ENCODE measurements at places on chromosomes 4 and X.

DNA sequence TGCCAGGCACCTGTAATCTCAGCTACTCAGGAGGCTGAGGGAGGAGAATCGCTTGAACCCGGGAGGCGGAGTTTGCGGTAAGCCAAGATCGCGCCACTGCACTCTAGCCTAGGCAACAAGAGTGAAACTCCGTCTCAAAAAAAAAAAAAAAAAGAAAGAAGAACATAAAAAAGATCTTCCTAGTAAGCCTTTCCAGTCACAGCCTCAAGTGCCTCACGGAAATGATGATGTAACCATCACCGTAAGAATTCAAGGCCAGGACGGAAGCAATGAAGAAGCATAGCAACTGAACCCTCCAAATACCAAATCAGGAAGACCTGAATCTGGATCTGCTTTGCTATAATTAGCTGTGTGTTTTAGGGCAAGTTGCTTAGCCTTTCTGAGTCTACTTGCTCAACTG is 28.8 kb downstream of the RBM47 start:
- DNase-seq, result no peak

GRCh38 chr4:110002326-110002725 is 89.6 kb downstream of the EGF start:
- no peak for DNase-seq

DNA sequence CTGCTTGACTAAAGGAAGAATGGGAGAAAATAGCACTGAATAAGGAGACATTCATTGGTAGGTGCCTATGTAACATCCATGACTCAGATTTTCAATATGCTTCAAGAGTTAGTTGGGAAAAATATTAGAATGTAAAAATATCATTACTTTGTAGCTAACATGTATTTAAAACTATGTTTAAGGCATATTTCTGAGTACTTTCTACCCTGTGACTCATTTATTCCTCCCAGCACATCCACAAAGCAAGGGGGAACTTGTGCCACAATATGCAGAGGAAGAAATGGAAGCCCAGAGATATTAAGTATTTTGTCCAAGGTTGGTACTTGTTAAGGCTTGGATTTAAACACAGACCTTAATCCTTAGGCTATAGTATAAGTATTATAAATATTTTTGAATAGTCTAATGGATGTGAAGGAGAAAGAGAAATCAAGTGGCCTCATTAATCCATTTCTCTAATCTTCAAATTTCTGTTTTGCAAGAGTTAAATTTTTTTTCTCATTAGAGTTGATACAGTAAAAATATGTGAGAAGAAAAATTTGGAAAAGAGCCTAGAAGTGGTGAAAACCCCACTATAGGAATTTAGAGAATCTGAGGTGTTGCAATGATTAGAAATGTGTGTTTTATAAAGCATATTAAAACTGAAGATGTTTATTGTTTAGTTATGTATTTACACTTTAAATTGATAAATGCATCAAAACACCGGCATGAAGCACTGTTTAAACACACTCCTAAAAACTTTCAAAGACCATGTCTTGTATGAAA is 149.3 kb upstream of the GYPA start:
- DNase-seq, result no peak

GRCh38 chrX:77431227-77431626 is 16.0 kb upstream of the FGF16 start:
- DNase-seq, result no peak

DNA sequence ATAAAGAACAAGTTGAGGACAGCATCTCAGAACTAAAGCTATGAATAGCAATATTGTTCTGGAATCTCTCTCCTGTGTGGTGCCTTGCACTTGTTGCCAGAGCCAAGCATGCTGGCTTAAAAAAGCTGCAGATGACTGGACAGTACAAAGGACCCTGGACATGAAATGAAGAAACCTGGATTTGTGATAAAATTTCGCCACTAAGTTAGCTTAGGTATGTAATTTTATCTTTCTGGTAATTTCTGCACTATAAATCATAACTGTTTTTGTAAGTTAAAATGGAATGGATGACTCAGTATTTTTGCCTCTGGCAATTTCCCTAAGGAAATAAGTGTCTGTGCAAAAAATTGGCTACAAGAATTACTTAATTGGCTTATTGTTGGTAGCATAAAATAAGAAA is 317.2 kb downstream of the CAMK2D start:
- no peak for DNase-seq

DNA sequence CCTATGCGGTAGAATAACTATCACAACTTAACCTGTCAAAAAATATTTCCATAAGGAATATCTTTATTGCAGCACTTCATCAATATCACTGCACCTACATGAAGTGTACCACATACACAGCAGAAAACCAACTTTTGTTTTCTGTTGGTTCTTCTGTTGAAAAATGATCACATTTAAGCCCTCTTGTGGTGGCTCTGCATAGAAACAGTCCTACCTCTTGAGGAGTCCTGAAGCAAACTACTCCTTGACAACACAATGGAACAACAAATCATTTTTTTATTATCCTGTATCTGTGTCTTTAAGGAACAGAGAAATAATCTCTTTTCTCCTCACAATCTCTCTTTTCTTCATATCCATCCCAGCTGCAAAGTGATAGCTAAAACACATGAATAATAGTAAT is 39.8 kb upstream of the ATOH1 start:
- DNase-seq, result no peak

- DNase-seq, result no peak
Measured at GRCh38 chrX:69033936-69034335, 131.3 kb downstream of the PJA1 start.

- DNase-seq, result no peak
Measured at GRCh38 chr4:142933207-142933606, 87.1 kb upstream of the INPP4B start.

GRCh38 chr4:38902695-38903094 is 35.1 kb downstream of the FAM114A1 start:
- DNase-seq, result no peak

- no peak for DNase-seq
Measured at GRCh38 chr4:57333684-57334083, 223.5 kb upstream of the IGFBP7 start.

DNA sequence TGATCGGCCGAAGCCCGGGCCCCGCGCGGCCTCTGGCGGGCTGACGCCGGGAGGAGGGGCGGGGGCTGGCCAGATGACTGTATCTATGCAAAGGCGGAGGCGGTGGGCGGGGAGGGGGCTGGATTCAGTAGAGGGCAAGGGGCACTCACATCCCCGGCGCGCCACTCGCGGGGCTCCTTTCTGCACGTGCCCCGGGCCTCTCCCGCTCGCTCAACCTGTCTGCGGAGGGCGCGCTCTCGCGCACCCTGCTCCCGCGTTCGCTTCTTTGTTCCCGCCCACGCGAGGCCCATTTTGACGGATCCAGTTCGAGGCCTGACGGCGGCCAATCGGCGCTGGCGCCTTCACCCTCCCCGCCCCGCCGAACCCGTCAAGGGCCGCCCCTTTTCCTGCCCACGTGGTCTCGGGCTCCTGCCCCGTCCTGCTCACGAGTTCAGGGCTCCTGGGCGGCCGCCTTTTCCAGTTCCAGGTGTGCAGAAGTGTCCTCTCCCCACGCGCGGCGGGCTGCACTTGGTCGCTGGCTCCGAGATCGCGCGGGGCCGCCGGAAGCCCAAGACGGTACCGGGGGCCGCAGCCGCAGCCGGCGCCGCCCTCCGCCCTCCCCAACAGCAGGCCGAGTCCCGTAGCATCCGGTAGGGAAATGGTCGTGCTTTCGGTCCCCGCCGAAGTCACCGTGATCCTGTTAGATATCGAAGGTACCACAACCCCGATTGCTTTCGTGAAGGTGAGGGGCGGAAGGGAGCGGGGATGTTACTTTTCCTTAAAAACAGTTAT is at the start of the genes ENOPH1 and HNRNPDL:
ENOPH1 (plus strand) TSS at position 398 of the 771 bp plus-strand sequence; CDS start at position 638, 240 bp downstream.
HNRNPDL (minus strand) TSS at position 270 of the 771 bp plus-strand sequence. CDS start 772 bp downstream, outside the sequence.
- DNase-seq, result peak; percentile 87

DNA sequence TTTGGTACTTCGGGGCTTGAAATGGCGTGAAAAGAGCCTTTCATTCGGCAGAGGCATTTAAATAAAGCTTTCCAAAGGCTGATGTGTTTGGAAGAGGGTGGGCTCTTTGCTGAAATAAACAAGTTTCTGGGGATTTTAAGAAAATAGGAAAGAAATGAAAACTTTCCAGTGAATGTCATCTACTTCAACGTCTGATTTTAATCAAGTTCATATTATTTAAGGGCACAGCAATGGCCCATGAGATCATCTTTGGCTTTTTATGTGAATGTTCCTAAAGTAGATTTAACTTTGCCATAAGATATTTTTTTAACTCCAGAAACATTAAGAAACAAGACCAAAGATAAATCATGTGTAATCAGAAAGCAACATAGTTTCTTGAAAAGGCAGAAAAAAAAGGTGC is 69.8 kb upstream of the TTC29 start:
- DNase-seq, result no peak

- no peak for DNase-seq
Measured at GRCh38 chrX:24890677-24891076, 125.1 kb downstream of the ARX start.

DNA sequence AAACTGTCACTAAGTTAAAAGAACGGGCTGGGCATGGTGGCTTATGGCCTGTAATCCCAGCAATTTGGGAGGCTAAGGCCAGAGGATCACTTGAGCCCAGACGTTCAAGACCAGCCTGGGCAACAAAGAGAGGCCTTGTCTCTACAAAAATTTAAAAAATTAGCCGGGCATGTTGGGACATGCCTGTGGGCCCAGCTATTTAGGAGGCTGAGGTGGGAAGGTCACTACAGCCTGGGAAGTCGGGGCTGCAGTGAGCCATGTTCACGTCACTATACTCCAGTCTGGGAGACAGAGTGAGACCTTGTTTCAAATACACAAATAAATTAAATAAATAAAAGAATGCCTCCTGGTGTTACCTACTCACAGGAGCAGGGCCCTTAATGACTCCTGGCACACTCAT is 69.5 kb downstream of the APBB2 start:
- DNase-seq, result no peak

DNA sequence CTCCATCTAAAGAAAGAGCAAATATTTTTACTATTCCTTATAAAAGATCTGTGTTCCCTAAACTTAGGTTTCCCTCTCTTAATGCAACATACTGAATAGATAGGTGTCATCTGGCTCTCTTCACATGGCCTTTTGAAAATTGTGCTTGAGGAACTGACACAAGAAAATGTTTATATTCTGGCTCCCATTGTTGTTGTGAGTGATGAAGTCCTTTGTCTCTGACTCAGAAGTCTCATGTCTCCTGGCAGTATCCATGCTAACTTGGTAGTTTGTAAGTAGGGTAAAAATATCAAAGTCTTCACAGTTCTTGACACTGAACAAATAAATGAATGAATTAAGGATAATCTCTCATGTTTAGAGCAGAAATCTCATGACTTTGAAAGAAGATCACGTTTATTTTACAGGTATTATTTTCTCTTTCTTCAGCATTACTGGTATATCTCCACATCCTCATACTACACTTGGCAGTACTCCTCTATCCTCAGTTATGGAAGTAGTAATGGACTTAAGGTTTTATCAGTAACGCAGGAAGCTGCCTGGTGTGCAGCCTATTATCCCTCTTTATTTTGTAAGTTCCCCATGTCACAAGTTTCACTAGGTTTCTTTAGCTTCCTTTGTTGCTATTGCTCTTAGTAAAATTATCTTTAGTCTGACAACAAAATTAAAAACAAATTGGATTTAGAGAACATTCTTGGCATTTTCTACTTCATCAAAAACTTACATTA is 14.2 kb upstream of the PABPC4L start:
- no peak for DNase-seq

DNA sequence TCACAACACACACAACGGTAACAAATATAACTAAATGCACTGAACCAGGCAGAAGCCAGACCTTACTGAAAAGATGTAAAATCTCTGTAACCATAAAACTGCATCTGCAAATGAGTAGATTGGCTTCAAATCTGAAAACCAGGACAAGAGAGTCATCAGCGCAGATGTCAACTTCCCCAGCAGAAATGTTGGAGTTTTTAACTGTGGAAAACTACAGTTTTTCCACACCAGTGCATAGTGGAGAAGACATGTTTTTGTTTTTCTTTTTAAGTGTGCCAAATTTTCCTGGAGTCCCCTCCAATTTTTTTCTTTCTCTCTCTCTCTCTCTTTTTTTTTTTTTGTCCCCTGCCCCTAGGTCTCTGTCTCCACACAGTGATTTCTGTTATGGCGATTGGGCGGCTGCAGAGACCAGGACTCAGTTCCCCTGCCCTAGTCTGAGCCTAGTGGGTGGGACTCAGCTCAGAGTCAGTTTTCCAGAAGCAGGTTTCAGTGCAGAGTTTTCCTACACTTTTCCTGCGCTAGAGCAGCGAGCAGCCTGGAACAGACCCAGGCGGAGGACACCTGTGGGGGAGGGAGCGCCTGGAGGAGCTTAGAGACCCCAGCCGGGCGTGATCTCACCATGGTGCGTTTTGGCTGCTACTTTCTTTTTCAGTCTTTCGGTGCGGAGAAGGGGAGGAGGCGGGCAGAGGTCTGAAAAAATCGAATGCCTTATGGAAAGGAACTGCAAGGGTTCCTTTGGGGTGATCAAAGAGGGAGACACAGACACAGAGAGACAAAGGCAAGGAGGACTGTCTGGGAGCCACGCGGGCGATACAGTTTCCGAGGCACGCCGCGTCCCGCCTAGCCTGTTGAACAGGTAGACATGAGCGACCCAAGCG is at the start of gene GUCY1A1:
GUCY1A1 (plus strand) TSS at position 505 of the 878 bp plus-strand sequence. CDS start 30,020 bp downstream, outside the sequence.
- DNase-seq, result no peak

GRCh38 chr4:137446071-137446470 is 86.2 kb downstream of the PCDH18 start:
- DNase-seq, result no peak

GRCh38 chrX:48806081-48806480 is 4.2 kb downstream of the HDAC6 start:
- no peak for DNase-seq

- no peak for DNase-seq
Measured at GRCh38 chr4:184309241-184310170, 91.8 kb upstream of the ENPP6 start.

- DNase-seq, result no peak
Measured at GRCh38 chr4:137359691-137360315, 172.5 kb downstream of the PCDH18 start.

DNA sequence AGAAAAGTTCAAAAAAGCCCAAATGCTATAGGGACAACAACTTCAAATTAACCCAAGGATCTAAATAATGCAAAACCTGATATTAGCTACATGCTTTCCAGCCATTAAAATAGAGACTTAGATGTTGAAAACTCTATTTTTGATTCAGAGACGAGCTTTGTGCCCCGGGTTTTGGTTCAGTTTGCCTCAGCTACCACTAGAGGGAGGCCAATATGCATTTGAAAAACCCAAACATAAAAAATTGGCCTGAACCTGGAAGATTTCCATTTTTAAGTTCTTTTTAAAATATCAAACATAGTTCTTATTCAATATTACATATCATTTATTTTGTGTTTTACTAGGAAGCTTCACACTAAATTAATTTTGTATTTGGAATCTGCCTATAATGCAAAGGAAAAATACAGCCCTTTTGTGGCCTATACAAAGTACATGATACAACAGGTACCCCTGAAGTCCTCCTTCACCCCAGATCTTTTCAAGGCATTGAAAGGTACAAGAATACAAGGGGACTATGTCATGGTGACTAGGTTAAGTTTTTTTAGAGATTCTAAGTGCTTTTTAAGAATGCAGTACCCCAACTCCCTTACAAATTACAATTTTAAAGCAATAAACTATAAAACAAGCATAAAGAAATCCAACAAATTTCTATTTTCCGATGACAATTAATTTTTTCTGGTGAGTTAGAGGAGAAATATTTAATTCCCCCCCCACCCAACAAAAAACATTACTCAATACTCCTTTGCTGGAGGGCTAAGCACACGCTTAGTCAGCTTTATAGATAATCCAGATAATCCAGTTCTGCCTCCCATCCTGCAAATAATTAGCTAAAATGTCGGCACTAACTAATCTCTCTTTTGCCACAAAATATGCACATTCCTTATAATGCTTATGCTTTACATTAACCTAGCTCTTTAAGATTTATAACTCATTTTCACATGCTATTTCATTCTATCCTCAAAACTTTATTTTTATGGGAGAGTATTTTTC is 97.7 kb upstream of the PTPN13 start:
- DNase-seq, result peak; percentile 11

Measured in HuH-7.5 (cell line).